T-helper 2 cell (primary cell): ENCODE measurements at places on chromosomes 4 and X.
A peak's percentile ranks its signal among the peaks of the same experiment; 100 is the strongest.

GRCh38 chrX:54640736-54641135 is 110.7 kb downstream of the GNL3L start:
- DNase-seq, result no peak

DNA sequence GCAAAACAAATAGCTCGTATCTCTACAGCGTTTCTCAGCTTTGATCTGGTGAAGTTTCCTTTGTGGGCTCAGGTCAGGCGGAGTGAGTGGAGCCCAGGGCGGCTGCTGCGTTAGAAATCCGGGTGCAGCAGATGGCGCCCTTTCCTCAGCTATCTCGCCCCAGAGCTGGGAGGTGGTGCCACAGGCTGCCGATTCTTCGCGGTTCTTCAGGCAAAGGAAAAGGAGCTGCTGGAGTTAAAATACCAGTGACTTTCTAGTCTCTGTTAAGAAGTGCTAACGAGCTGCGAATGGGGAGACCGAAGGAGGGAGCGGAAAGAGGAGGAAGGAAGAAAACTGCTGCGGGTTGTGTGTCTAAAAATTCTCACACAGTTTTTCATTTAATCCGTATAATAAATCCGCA is 114.6 kb downstream of the CPE start:
- peak; percentile 60 for DNase-seq

GRCh38 chrX:136761421-136761820 is 19.3 kb downstream of the ARHGEF6 start:
- DNase-seq, result no peak

DNA sequence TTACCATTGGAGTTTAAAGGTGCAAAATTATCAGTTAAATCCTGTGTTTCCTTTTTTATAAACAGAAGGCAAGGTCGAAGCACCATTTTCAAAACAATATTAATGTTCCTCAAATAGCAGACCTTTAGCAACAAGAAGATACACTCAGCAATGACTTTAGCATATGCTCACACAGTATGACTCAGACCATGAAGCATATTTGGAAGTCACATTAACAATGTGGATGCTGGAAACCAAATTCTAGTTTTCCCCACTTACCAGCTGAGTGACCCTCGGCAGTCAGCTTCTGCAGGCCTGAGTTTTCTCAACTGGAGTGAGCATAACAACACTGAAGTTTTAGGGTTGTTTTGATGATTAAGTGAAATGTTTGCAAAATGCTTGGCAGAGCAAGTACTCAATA is 130.5 kb downstream of the ANK2 start:
- DNase-seq, result no peak

DNA sequence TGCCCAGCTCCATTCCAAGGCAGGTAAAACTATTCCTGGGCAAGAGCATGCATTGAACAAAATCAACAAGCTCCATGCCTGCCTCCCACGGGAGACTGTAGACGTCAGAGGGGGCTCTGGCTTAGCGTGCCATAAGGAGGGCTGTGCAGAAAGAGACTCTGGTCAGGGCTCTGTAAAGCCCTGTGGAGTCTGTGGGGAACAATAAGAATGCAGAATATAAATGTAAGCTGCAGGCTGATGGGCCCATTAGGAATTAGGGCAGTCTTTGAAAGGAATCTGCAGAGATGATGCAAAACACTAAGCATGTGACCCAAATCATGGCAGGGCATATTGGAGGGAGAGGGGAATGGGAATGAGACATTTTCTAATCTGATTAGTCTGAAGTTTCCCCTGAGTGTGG is 170.3 kb downstream of the EFHC2 start:
- no peak for DNase-seq

- peak; percentile 20 for DNase-seq
Observed at GRCh38 chr4:185587427-185588161, 52.3 kb upstream of the PDLIM3 start.

- no peak for DNase-seq
Observed at GRCh38 chrX:138775517-138775916, 64.0 kb upstream of the FGF13 start.

GRCh38 chr4:176656108-176656507 is 136.6 kb downstream of the VEGFC start:
- DNase-seq, result no peak

- DNase-seq, result no peak
Observed at GRCh38 chrX:66602381-66602938, 36.4 kb downstream of the EDA2R start.

DNA sequence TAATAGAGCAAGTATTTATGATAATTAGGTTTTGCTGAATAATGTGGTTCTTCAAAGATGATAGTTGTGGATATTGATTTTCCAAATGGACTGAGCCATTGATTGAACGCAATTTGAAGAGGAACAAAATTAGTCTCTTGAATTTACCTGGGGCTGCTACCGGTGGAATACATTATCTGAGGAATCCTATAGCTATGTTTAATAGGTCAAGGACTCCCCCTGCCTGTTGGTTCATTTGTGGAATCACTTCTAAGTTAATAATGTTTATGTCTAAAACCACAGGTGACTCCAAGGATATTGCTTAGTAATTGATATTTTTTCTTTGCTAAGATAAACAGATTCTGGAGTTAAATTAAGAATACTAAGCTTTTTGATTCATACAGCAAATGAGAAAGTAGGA is 576.0 kb upstream of the PABPC4L start:
- no peak for DNase-seq

GRCh38 chr4:94284889-94285288 is 57.7 kb downstream of the HPGDS start:
- DNase-seq, result no peak

GRCh38 chr4:7043284-7044136 is at the start of gene TADA2B:
Gene TADA2B, plus strand, starts transcription at chr4:7043372. Its CDS starts 208 bp downstream, at chr4:7043580.
- DNase-seq, result peak; percentile 24

DNA sequence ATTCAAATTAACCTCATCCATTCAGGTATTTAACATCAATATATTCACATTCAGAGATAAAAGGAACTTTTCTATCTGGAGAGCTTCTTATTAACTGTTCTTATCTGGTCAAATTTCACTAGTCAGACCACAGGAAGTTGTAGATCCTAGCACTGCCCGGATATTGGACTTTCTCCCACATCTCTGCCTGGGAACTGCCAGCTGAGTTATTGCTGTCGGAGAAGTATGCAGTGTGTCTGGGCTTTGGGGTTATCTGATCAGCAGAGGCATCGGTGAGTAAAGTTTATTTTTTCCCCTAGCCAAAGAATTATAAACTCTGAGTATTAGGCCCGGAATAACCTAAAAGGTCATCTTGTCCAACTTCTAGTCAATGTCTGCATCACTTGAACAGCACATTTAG is 45.1 kb downstream of the OR13H1 start:
- no peak for DNase-seq

DNA sequence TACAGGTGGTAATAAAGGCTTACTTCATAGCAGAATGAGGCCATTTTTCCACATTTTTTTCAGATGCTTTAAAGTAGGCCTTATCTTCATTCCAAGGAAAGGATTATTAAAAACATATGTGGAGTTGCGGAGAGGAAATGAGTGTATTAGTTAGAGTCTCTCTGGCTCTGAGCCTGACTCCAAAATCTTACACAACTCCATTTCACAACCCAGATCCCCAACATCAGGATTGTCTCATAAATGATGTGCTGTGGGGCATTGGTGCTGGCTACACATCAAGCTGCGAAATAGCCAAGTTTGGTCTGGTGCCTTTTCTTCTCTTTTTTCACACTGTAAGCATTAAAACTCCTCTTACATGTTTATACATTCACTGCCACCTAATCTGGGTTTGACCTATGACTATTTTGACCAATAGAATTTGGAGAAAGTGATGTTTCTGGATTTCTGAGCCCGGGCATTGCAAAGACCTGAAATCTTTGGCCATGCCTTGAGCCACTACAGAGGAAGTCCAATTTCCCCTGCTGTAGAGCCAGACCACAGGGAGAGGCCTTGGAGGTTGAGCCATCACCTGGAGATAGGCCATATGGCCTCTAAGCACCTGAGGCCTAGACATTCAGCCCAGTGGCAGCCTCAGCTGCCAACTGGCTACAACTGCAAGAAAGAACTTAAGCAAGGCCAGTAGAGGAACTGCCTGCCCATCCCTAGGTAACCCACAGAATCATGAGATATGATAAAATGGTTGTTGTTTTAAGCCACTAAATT is 16.7 kb upstream of the SOD3 start:
- no peak for DNase-seq

- DNase-seq, result no peak
Observed at GRCh38 chrX:142186103-142186502, 19.0 kb downstream of the MAGEC2 start.

DNA sequence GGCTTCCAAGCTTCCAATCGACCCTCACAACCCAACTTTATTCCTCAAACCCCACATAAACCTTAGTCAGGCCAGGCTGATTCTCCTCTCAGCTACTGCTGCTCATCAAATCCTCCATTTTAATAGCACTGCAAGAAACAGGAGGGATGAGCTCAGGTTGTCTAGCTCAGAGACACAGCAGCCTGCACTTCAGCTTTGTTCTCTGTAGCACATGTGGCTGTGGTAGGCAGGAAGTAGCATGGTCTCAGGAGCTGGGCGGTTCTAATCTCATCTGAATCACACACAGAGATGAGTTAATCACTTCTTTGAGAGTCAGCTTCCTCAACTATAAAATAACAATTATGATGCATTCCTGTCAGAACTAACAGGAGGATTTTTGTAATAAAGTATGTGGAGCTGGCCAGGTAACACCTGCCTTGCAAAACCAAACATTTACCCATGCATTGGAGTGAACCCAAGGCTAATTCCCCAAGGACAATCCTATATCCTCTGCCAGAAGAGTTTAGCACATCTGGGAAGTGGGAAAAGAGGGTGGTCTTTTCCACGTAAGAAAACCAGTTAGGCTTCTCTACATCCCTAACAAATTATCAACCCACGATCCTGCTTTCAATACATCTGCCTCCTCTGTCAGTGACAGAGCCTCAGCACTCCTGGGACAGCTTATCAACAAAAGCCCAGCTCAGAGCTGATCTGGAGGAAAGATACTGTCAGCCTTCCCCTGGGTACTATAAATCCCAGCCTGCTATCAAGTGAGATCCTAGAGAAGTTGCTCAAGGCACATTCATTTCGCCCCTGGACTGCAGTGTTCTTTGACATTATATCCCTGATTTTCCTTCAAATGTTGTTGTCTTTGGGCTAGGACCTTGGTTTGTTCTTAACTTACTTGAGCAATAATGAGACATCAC is 32.8 kb downstream of the ELOVL6 start:
- DNase-seq, result peak; percentile 95

GRCh38 chrX:29231800-29232199 is 644.6 kb downstream of the IL1RAPL1 start:
- no peak for DNase-seq

GRCh38 chrX:44428989-44429627 is 85.6 kb upstream of the EFHC2 start:
- DNase-seq, result no peak

- DNase-seq, result no peak
Observed at GRCh38 chr4:41287005-41287404, 30.3 kb downstream of the UCHL1 start.

GRCh38 chr4:108486046-108486445 is 134.3 kb upstream of the RPL34 start:
- DNase-seq, result no peak

DNA sequence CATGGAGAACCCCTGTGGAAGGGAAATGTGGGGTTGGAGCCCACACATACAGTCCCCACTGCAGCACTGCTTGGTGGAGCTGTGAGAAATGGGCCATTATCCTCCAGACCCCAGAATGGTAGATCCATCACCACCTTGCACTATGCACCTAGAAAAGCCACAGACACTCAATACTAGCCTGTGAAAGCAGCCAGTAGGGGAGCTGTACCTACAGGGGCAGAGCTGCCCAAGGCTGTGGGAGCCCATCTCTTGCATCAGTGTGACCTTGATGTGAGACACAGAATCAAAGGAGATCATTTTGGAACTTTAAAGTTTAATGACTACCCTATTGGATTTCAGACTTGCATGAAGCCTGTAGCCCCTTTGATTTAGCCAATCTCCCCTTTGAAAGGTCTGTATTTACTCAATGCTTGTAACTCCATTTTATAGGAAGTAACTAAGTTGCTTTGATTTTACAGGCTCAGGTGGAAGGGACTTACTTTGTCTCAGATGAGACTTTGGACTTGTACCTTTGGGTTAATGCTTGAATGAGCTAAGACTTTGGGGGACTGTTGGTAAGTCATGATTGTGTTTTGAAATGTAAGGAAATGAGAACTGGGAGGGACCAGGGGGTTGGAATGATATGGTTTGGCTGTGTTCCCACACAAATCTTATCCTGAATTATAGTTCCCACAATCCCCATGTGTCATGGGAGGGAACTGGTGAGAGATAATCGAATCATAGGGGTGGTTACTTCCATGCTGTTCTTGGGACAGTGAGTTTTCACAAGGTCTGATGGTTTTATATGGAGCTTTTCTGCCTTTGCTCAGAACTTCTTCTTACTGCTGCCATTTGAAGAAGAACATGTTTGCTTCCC is 352.6 kb downstream of the INPP4B start:
- no peak for DNase-seq

- DNase-seq, result no peak
Observed at GRCh38 chr4:147791865-147792264, 60.0 kb downstream of the ARHGAP10 start.

DNA sequence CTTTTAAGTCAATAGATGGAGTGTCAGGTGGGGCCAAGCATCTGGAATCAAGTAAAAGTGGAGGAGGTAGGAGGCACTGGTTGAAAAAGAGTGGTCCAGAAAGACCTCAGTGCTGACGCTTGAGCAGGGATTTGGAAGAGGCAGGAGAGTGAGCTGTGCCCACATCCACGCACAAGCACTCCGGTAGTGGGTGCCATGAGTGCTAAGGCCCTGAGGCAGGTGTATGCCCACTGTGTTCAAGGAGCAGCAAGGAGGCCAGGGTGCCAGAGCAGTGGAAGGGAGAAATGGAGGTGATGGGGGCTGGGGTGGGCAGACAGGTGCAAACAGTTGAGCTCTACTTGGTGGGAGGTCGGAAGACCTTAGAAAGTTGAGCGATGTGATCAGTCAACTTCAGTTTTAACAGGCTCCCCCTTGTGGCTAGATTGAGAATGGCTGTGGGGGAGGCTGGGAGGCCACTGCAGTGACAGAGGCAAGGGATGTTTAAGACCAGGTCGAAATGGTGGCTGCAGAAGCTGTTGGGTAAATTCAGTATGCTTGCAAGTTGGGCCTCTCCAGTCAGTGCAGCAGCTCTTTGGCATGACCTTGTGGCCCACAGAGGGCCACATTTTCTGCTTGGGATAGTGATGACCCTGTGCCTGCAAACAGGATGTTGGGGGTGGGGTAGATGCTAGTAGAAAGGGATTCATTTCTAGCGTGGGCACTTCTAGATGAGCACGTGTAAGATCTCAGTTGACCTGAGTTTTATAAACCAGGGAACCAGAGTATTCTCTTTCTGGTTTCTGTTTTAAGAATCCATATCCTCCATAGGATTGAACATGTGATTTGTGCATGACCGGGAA is 12.7 kb downstream of the TKTL1 start:
- peak; percentile 79 for DNase-seq

DNA sequence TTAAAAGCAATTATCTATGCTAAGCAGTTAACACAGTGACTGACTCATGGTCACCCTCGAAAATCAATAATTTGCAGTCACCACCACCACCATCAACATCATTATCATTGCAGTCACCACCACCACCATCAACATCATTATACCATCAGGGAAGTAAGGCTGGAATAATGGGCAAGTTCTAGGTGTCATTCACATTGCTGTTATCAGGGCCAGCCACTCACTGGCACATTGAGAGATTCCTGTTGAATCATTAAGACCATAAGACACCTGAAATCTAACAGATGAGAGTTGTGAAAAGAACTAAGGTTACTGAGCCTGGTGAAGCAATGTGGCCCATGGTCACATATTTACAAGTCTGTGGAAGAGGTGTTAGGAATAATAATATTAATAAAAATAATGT is 247.7 kb upstream of the BOD1L1 start:
- no peak for DNase-seq
